ENCODE measurements at places on chromosomes 4 and X. TPM values are rescaled to one million over a fixed set of nuclear protein-coding genes. Genes with fewer than 3 reads are reported as not detected.

DNA sequence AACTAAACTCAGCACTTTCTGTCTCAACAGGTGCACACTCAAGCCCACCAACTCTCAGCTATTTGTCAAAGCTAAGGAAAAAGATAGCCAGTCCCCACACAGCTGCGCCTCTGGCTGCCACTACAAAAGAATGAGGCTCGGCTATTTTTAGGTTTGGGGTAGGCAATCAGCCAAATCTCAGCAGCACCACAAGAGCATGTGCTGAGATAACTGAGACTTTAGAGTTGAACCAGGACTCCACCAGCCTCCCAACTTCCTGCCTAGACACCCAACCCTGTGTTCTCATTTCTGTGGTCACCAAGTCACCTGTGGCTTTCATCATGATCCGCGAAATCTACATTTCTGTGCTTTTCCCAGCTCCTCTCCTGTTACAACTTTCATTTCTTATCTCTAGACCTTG lies 28.0 kb downstream of the DMD start:
- no peak for DNase-seq

- DNase-seq: no peak
These were observed 39.2 kb downstream of the FMR1NB start for GRCh38 chrX:148020329-148020728.

DNA sequence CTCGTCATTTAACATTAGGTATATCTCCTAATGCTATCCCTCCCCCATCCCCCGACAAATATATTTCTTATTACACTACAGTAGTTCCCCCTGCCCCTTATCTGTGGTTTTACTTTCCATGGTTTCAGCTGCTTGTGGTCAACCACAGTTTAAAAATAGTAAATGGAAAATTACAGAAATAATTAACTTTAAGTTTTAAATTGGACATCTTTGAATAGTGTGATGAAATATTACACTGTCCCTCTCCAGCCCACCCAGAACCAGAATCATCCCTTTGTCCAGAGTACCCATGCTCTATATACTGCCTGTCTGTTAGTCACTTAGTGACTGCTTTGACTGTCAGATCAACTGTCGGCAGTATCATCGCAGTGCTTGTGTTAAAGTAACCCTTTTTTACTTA lies 47.4 kb upstream of the VEGFC start:
- no peak for DNase-seq

DNA sequence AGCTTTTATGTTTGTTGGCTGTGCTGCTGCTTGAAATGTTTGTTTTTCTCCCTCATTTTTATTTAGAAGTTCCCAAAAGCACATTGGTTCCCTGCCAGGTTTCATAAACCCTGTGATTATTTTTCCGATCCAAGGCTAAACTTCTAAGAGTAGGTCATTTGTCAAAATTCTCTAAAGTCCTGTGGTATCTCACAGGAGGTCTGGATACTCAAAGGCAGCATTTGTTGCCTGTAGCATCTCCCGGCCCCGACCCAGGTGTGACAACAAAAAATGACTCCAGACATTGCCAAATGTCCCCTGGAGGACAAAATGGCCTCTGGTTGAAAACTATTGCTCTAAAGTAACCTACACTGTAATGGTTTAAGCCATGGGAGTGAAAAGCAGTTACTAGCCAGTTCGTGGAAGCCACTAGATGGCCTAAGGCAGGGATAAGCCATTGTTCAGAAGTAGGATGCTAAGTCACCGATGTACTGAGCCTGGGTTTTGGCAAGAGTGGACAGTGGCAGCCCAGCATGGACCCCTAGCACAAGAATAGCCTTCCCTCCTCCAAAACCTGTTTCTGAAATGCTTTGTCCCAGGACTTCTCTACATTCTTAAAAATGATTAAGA lies 256.1 kb downstream of the THOC2 start:
- no peak for DNase-seq

DNA sequence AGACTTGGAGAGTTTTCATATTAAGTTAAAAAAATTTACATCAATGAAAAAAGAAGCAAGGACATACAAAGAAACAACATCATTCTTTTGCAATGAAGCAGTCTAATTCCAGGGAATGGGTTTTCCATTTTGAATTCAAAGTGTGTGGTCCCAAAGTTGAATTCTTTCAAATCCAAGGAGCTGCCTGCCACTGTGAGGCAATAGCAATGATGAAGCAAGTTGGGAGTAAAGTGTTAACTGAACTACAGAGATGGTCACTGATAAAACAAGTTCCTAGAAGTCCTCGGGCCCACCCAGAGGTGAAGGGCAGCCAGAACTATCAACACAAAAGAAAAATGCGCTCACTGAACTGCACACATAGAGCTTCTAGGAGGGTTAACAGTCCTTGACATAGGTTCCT lies 115.9 kb downstream of the RAB28 start:
- no peak for DNase-seq

DNA sequence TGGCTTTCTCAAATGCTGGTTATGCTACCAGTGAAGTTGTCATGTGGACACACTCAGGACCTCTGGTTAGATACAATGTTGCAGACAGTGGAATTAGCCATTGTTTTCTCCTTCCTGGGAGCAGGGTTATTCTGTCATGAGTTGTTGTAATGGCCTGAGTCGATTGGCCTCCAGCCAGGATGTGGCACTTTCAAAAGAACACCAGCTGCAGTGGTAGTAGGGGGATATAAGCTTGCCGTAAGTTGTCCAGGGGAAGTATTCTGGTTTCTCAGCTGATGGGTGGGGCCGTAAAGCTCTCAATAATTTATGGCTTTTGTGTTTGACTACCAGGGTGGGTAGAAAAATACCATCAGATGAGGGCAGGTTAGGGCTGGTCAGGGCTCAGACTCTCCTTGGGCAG lies 697.5 kb upstream of the GNPDA2 start:
- no peak for DNase-seq

DNA sequence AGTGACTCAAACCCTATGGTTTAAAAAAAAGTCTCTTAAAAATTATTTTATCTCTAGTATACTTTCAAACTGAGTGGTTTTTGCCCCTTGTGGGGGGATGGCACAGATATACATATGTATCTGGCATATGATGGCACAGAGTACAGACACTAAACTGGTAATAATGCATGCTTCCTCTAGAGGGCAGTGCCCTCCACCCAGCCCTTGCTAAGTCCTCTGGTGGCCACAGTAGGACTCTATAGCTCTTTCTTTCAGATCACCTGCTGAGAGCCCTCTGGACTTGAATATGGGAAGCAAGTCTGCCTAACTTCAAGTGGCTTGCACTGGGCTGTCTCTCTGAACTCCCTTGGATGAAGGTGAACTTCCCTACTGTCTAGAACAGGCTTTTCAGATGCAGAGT lies 66.3 kb downstream of the TSPAN7 start:
- no peak for DNase-seq

DNA sequence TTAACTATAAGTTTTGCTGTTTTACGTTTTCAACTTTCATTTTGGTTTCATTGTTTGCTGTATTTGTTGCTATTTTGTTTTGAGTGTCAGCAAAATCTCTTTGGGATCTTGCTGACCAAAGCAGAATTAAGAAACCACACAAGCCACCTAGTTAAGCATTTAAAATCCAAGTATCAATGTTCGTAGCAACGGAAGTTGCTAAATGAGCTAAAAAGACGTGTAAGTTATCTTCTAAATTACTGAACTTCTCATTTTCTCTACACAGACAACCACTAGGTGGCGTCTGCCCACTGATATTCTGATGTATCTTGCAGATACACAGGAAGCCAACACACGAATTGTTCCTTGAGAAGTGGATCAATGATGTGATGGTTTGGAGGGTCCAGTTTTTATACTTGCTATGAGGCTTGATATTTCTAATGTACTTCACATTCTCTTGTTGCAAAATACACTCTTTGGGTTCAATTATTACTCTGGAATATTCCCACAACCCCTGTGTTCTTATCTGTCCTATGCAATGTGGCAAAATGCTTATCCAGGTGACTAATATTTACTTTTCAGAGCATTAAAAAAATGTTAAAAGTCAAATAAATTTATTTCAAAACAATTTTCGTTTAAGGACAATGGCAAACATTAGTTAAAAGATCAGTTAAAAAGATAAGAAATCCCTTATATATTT lies 250.5 kb downstream of the TECRL start:
- DNase-seq: no peak

DNA sequence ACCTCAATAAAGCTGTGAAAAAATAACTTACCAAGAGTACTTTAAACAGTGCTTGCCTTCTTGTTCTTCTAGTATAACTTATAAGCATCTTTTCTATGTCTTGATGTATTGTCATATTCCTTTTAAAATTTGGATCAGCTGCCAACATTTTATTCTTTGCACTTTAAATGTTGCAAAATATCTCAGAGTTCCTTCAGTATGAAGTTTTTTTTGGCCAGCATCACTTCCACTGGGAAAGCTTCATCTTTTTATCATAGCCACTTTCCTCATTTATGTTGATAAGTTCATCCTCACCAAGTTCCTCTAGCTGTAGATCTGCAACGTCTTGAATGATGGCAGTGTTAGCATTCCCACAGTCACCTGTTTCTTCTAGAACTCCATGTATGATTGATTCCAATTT lies 24.2 kb downstream of the CXorf58 start:
- no peak for DNase-seq

GRCh38 chrX:113929004-113929403 lies 654.9 kb upstream of the HTR2C start:
- DNase-seq: no peak

DNA sequence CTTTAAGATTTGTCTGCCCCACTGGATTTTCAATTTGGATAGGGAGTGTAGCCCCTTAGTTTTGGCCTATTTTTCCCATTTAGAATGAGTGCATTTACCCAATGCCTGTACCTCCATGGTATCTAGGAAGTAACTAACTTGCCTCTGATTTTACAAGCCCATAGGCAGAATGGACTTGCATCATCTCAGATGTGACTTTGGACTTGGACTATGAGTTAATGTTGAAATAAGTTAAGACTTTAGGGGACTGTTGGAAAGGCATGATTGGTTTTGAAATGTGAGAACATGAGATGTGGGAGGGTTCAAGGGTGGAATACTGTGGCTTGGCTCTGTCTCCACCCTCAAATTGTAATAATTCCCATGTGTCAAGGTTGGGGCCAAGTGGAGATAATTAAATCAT lies 2480.2 kb downstream of the PCDH7 start:
- DNase-seq: no peak

DNA sequence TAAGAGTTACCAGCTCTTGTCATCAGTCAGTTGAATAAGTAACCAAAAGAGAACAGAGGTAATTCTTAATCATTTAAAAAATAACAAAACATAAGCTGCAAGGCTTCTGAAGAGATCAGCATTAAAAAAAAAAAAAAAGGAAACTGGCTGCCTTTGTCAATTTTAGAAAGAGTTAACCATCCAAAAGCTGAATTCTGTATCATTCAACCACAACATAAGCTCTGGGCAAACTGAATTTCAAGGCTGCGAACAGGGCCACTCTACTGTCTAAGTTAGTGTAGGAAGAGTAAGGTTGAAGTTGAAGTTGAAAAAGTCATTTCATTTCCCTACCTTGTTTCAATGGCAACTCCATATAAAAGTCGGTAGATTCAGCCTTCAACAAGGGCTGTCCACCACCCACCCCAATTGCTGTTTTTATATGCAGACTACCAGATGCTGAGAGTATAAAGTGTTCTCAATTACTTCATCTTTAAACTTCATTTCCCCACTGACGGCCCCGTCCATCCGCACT lies 1.1 kb upstream of the LIN54 start:
- DNase-seq: no peak

DNA sequence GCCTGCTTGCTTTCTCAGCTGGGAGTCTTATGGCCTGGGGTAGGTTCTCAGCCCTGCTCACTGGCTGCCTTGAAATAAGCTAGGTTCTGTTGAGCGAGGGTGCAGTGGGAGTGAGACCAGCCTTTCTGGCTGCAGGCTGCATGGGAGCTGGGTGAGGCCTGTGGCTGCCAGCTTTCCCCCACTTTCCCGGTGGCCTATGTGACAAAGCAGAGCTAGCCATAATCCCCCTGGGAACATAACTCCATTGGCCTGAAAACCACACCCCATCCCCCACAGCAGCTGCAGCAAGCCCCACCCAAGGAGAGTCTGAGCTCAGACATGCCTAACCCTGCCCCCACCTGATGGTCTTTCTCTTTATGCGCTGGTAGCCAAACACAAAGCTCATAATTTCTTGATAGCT lies 118.9 kb downstream of the KLHL4 start:
- DNase-seq: no peak

- DNase-seq: no peak
These were observed 125.9 kb upstream of the KLHL4 start for GRCh38 chrX:87391742-87392141.

GRCh38 chr4:71907782-71908181 lies 123.9 kb upstream of the GC start:
- DNase-seq: no peak

ZMAT1 gene
- 7.5 TPM for total RNA-seq

CLTRN gene
- total RNA-seq: 0.94 TPM

CABS1 gene
- not detected for total RNA-seq

MEPE gene
- not detected for total RNA-seq

ADH1B gene
- 12.6 TPM for total RNA-seq

Data from cardiac septum (tissue), 1 donor.